ENCODE measurements at places on chromosomes 11 and 22.

DNA sequence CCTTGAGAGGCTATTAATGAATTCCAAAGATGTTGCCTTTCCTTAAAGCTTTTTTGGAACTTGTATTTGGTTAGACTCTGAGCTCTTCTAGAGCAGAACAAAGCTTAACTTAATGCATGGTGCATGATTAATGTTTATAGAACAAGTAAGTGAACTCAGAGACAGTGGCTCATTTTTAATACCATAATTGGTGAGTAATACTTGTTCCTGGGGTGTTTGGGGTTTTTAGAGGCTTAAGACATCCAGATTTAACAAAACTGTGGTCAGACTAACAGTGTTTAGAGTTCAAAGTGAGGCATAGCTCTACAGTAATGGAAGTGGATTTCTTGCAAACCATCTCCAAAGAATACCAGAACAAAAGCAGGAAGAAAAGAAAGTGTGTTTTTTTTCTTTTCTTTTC, 73.7 kb upstream of the CTSC start:
- DNase-seq: peak; percentile 46

- no peak for DNase-seq
Observed at GRCh38 chr11:22753416-22753815, 76.2 kb downstream of the SVIP start.

GRCh38 chr11:73496134-73496533, 101.8 kb downstream of the FAM168A start:
- DNase-seq: no peak

- DNase-seq: no peak
Observed at GRCh38 chr11:74847395-74847794, 98.7 kb downstream of the RNF169 start.

Measured in fibroblast of skin of left biceps (primary cell).